Stimulated activated CD4-positive, alpha-beta T cell treated with anti-CD3 and anti-CD28 coated beads, Interleukin-12 subunit alpha, Interleukin-12 subunit beta, amount 100 ng/mL, for 48 hours (primary cell): ENCODE measurements at places on chromosomes 2 and 18.
A peak's percentile ranks its signal among the peaks of the same experiment; 100 is the strongest.

DNA sequence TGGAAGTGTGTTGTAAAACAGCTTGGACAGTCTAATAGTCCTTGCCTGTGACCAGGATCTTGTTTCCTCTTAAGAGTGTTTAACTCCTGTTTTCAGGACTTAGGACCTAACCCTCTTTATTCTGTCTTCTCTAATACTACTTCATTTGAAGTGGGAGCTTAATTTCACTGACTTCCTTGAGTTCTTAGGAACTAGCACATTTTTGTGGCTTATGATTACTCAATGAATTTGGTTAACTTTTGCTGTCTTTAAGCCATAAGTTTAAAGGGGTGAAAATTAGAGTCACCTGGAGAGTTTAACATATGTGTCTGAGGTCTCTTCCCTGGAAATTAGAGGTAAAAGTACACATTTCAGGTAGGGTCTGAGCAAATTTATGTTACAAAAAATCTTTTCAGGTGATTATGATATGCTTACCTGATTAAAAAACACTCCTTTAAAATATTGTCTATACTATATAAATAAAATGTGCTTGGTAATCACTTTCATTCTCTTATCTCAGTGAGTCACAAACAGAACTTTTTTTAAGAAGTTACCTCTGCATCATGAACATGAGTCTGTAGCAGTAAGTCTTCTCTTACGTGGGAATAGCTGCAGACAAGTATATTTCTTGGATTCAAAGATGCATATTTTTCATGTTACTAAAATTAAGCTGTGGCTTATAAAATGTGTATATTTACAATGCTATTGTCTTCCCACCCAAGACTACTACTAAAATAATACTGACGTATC, 52.7 kb downstream of the ATP9B start:
- no peak for DNase-seq

DNA sequence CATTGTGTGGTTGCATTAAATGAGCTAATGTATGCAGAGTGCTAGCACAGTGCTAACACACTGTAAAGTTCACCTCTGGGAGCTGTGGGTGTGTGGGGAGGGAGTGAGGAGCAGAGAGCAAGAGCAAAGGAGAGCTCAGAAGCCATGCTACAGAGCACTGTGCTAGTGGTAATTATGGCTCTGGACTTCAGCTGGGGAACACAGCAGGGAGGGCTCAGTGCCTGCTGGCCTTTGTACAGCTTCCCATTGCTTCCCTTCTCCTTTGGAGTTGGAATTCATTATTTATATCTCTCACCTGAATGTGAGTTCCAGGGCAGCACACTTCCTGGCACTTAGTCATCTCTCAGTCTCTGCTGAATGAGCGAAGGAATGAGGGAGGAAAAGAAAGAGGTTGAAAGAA, 2.5 kb upstream of the PLA2R1 start:
- DNase-seq, result no peak

- no peak for DNase-seq
These were observed at the start of gene ARHGAP28 for GRCh38 chr18:6729247-6730091. Gene ARHGAP28, plus strand, starts transcription at chr18:6729716. Its CDS starts 106 bp downstream, at chr18:6729822.

GRCh38 chr2:135663148-135663700, 78.4 kb upstream of the UBXN4 start:
- DNase-seq, result no peak

DNA sequence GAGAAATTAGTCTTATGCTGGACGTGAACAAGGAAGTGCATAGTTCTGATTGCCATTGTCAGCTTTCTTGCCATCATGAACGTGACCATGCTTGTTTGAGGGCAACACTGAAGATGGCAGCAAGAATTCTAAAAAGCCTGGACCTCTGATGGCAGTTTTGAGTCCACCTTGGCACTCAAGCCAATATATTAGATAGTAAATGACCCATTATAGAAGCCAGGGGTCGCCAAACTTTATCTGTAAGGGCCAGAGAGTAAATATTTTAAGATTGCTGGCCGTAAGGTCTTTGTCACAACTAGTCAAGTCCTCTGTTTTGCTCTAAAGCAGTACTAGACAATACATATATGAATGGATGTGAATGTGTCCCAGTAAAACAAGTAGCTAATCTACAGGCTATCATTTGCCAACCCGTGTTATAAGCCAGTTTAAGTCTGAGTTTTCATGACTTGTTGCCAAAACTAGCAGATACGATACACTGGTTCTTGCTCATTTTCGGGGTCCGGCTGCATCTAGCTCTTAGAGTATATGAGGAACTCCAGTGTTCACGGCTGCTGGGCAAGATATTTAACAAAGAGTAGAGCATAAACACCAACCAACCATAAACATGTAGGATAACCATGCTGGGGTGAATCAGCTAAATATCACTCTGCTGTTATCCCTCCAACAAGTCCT, 73.1 kb upstream of the PELI1 start:
- DNase-seq, result no peak

DNA sequence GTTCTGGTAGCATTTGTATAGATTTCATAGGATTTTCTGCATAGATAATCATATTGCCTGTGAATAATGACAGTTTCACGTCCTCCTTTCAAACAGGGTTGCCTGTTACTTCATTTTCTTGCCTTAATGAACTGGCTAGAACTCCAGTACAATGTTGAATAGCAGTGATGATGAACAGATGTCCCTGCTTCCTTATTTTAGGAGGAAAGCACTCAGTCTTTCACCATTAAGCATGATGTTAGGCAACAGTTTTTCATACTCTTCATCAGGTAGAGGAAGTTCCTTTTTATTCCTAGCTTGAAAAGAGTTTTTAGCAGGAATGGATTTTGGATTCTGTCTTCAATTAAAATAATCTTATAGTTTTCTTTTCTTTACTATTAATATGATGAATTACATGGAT, 39.7 kb downstream of the C2orf76 start:
- DNase-seq, result no peak

DNA sequence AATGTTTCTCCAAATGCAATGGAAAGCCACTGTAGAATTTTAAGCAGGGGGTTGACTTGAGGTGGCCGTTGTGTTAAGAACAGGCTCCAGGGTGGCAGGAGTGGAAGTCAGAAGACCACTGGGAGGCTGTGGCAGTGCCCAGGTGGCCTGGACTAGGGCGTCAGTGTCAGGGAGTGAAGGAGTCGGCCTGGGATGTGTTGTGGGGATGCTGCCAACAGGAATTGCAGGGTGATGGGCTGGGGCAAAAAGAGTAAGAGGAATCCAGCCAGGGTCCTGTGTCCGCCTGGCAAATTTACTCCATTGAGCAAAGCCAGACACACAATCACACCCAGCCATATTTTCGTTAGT, 55.1 kb downstream of the ACAA2 start:
- DNase-seq, result no peak

DNA sequence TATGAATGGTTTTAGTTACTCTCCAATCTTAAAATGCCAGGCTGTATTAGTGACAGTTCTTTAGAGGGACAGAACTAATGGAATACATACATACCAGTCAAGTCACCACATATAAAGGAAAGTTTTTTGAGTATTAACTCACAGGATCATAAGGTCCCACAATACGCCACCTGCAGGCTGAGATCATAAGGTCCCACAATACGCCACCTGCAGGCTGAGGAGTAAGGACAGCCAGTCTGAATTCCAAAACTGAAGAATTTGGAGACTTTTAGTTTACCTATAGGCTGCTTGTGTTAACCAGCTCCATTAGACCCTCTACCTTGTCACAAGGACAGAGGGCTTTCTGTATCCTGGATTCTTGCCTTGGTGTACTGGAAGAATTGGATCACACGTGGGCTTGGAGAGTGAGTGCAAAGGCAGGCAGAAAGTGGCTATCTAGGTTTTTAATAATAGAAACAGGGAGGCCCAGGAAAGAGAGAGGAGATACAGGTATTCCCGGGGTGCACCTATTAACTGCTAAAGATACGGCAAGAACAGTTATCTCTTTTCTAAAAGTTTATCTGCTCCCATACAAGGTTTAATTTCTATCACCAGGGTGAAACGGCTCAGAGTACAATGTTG, 234.9 kb upstream of the CYRIA start:
- DNase-seq, result peak; percentile 3

DNA sequence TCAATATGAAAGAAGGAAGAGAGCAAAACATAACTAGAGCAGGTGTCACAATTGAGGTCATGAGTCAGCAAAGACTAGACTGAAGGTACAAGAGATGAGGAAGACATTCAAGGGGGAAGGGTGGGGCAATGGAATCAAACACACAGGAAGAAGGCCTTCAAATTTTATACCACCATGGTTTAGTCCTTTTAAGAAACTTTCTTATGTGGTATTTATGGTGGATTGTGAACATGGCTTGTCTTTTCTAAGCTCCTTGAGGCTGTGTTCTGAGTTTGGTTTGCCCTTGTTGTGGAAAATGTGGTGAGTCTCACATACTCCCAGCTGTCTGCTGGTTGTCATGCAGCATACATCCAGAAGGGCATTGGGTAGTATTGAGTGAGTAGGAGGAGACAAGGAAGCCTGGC, 62.1 kb downstream of the NABP1 start:
- peak; percentile 15 for DNase-seq

DNA sequence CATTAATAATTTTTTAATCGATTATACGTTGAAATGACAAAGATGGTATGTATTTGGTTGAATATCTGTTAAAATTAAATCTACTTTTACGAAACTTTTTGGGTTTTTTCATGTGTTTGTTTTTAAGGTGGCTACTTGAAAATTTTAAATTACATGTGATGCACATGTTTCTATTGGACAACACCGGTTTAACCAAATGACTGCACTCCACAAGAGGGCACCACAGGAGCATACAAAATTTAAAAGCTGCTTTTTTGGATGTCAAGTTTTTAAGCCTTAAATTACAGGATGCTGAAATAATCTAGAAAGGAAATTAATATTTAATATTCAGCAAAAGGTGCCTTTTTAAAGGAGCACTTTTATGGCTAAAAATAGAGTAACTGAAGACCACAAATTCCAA, 98.7 kb downstream of the ACVR1 start:
- DNase-seq, result peak; percentile 49

DNA sequence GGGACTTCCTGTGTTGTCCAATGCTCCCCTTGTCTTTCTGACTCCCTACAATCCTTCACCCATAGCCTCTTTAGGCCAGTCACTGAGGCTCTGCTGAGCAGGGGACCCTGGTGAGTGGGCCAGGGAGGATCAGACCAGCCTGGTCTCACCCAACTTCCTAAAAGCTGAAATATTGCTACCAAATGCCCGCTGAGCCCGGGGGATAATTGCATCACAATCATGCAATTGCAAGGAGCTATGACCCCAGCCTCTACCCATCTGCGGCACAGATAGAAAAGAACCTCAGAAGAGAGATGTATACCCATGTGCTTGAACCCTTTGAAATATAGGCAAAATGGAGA, 3.7 kb upstream of the SP100 start:
- no peak for DNase-seq

GRCh38 chr2:1598800-1599199, 145.5 kb downstream of the PXDN start:
- no peak for DNase-seq

DNA sequence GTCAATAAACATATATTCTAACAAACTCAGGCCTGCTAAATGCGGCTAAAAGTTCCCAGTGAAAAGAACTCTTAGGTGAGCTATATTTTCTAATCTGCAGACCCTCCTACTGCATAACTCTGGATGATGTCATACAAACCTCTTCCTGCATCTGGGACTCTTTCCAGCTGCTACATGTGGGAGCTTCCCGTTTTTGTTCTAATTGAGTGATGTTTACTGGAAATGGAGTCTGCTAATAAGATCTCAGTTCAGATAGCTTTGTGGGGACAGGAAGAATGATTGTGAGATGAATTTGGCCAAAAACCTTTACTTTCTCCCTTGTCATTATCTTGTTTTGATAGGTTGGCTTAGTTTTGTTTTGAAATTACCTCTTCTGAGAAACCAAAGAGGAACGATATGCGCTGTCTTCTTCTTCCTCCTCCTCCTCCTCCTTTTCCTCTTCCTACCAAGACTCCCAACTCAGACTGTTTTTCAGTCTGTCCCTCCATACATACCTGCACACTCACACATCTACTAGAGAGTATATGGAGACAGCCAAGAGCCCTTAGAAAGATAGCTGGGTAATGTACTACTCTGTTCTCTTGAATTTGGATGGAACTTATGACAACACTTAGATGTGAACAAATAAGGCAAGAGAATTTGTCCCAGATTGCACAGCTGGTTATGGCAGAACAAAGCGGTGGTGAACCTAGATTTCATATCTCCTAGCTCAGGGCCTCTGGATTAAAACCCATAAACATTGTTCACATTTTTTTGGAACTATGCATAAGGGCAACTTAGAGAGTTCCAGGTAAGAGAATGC, 39.8 kb upstream of the AAK1 start:
- DNase-seq, result no peak

DNA sequence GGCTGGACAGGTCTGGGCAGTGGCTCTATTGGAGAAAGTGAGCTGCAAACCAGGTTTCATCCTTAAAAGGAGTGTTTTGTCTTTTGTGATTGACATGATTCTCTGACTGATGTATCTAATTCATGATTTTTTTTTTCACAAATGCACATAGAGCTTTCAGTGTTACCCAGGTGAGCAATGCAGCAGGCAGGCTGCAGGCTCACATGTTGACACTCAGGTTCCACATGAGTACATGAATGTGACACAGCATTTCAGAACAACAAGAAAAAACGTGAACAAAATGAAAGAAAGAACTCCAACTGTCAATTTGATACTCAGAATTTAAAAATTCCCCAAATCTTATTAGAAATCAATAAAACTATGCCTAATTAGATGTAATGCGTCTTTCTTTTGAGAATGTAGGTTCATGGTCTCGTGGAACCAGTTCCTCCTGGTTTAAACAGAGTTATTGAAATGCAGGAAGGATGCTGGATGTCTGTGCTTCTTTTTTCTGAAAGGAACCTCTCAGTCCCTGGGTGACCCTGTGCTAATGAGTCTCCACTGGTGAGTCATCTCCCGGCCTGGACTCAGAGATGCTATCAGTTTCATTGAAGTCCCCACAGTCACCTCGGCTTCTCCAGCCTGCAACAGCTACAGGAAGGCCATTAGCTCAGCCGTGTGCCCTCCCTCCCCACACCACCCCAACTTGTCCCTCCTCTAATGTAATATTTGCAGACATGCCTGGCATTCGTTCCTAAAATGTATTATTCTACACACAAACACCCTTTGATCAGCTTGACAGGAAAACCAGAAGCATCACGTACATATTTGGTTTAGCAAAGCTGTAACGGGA, 430.4 kb downstream of the LPIN1 start:
- no peak for DNase-seq

GRCh38 chr2:197130318-197130717, 180.3 kb downstream of the ANKRD44 start:
- no peak for DNase-seq

DNA sequence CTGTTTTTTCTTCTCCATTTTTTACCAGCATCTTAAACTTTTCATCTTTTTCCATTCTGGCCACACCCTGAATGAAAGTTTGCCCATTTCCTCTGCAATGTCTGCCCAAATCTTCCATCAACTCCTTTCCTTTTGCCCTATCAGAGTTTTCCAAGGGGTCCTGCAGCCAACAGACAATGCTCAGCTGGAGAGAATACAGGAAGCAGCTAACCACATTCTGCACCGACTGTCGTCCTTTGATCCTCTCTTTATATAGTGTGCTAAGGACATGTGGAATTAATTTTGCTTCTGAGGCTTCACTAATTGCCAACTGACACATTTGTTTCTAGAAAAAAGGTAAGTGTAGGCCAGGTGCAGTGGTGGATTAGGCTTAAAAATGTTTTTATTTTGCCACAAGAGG, 50.5 kb upstream of the DLX2 start:
- DNase-seq, result no peak

- no peak for DNase-seq
These were observed 808.4 kb downstream of the ERBB4 start for GRCh38 chr2:211730215-211730614.
